ENCODE measurements at places on chromosomes 12 and 14. TPM values are rescaled to one million over a fixed set of nuclear protein-coding genes. Genes with fewer than 3 reads are reported as not detected.
A peak's percentile ranks its signal among the peaks of the same experiment; 100 is the strongest.

- no peak for DNase-seq
Observed at GRCh38 chr14:58824106-58824505, 186.3 kb downstream of the DACT1 start.

Gene FLVCR2
- 0.99 TPM for total RNA-seq

DNA sequence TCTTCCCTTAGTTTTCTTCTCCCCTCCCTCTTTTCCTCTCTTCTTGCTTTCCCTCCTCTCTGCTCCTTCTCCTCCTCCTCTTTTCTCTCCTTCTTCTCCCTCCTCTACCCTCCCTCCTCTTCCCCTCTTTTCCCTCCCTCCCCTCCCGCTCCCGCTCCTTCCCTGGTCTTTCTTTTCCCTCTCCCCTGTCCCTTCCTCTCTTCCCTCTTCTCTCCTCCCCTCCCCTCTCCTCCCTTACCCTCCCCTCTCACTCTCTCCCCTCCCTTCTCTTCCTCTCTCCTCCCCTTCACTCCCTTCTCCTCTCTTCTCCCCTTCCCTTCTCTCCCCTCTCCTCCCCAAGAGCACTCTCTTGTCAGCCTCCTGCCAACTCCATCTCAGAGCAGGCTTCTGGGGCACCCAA, 17.4 kb upstream of the FBXO21 start:
- DNase-seq: no peak

GRCh38 chr14:37438444-37438843, 156.6 kb downstream of the FOXA1 start:
- no peak for DNase-seq

Gene AQP6
- total RNA-seq: not detected

DNA sequence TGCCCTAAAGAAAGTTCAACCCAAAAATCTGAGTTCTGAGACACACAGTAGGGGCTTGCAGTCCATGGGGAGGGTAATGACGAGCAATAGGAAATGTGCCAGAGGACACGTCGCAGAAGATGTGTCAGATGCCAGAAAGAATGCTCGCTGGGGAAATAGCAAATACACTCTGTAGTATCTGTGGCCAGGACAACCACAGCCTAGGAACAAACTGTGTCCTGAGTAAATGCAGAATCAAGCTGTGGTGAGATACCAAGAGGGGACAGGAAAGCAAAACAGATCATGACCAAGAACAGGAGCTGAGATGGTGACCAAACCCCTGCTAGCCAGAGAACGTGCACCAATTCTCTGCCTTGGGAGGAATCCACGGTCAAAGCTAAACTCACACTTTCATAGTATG, 9.1 kb downstream of the CRACR2A start:
- no peak for DNase-seq

Gene METTL25
- 5.6 TPM for total RNA-seq

Gene IAPP
- total RNA-seq: not detected

DNA sequence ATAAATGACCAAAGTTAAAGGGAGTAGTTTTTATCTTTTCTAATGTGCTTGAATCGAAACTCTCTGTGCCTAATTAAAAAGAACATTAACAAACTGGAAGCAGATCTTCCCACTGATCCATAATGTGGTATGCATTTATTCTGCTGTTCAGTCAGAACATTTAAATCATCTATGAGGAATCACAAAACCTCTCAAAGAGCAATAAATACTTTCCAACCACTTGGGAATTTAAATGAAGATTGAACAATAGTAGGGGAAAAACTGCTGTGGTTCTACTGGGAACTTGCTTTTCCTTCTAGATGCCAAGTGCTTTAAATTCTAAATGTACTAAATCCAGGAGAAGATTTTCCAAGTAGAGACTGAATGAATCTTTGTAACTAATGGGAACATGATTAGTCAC, 12.3 kb upstream of the CHPT1 start:
- DNase-seq: no peak

Gene OR6C2
- not detected for total RNA-seq

Gene LRRC10
- not detected for total RNA-seq

- no peak for DNase-seq
Observed at GRCh38 chr14:64507376-64508156, 3.0 kb downstream of the ZBTB1 start.

GRCh38 chr12:55957106-55957859, 8.6 kb downstream of the PMEL start:
- no peak for DNase-seq

DNA sequence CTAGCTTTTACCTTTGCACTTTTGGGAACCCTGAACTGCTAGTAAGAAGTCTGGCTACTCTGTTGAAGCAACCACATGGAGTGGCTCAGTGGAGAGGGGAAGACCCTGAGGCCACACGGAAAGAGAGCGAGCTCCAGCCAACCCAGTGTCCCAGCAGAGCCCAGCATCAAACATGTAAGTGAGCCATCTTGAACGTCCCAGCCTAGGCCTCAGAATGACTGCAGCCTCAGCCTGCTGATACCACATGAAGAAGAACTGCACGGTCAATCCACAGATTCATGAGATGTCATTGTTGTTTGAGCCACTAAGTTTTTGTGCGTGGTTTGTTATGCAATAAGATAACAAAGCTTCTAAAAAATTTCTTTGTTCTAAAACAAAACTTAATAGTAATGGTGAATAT, 40.2 kb downstream of the TFCP2 start:
- DNase-seq: no peak

DNA sequence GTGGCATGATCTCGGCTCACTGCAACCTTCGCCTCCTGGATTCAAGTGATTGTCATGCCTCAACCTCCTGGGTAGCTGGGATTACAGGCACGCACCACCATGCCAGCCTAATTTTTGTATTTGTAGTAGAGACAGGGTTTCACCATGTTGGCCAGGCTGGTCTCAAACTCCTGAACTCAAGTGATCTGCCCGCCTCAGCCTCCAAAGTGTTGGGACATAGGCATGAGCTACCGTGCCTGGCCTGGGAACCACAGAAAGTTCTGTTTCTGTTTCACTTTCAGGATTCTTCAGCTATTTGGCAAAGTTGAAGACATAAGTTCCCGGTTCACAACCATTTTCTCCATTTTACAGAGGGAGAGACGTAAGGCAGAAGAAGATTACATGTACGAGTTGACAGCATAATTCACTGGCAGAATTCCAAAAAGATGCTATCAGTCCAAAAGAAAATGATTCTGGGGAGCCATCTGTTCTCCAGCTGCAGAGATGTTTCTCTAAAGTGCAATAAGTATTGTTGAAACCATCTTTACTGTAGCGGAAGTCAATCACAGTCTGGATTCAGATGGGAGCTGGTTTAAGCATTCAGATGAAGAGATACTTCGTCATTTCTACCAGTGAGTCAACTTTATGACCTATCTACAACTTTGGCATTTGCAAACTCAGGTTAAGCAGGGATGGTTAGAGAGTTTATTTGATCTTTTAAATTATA, 8.1 kb upstream of the RNF34 start:
- DNase-seq: peak; percentile 33

Gene NCOR2
- total RNA-seq: 17.9 TPM

GRCh38 chr12:103962493-103962892, 3.2 kb upstream of the TDG start:
- no peak for DNase-seq

DNA sequence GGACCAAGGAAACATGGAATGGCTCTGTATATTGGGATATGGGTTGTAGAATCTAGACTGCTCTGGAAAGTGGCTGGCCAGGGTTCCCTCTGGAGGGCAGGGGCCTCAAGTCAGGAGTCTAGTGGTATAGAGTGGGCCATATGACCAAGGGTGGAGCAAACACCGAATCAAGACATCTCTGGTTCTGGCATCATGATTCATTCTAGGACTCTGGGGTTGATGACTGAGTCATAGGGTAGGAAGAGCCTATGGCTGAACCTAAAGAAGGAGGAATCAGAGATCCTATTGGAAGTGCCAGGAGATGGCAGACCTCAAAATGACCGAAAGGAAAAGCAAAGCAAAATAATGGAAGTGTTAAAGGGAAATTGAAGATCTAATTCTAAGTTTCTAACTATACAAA, 356.4 kb upstream of the PRICKLE1 start:
- DNase-seq: no peak

DNA sequence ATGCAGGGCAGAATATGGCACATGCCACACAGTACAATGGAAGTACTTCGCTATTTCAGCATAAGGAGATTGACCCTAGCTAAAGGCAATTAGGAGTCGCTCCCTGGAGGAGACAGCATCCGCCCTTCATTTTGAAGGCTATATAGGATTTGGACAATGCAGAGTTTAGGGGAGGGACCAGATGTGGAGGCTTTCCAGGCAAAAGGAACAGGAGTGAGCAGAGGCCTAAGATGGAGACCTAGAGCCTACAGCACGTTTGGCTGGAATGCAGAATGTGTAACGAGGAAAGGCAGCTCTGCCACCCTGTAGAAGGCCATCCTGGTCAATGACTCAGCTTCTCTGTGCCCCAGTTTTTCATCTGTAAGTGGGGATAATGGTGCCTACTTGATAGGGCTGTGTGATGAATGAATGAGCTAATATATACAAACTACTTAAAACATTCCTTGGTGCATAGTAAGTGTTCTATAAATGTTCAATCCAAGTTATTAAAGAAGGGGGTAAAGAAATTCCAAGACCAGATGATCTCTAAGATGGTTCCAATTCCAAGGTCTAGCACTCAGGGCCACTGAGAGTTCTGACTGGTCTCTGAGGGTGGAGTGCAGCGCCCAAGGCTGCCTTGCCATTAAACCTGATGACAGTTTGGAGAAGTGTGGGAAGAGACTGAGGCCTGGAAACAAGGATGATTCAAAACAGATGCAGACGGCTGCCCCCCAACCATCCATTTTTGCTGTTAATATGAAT, 54.3 kb upstream of the FRMD6 start:
- DNase-seq: no peak

DNA sequence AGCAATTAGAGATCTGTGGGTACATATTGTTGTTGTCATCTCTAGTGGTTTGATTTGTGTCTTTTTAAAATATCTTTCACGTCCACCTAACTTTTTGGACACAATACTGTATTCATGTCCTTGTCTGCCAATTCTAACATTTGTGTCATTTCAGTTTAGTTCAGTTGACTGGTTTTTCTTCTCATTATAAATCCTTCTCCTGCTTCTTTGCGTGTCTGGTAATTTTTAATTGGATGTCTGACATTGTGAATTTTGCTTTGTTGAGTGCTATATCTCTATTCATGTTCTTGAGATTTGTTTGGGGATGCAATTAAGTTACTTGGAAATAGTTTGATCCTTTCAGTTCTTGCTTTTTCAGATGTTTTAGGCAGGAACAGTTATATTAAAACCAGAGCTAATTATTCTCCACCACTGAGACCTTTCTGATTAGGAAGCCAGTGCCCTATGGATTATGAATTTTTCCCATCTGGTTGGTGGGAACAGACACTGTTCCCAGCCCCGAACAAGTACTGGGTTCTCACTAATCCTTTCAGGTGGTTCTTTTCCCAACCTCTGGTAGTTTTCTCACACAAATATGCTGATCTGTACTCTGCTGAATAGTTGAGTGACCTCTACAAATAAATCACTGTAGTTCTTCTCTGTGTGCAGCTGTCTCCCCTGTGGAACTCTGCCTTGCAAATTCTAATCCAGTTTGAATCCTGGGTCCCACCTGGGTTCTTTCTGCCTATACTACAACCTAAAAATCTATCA, 91.1 kb upstream of the DYNC1H1 start:
- no peak for DNase-seq

DNA sequence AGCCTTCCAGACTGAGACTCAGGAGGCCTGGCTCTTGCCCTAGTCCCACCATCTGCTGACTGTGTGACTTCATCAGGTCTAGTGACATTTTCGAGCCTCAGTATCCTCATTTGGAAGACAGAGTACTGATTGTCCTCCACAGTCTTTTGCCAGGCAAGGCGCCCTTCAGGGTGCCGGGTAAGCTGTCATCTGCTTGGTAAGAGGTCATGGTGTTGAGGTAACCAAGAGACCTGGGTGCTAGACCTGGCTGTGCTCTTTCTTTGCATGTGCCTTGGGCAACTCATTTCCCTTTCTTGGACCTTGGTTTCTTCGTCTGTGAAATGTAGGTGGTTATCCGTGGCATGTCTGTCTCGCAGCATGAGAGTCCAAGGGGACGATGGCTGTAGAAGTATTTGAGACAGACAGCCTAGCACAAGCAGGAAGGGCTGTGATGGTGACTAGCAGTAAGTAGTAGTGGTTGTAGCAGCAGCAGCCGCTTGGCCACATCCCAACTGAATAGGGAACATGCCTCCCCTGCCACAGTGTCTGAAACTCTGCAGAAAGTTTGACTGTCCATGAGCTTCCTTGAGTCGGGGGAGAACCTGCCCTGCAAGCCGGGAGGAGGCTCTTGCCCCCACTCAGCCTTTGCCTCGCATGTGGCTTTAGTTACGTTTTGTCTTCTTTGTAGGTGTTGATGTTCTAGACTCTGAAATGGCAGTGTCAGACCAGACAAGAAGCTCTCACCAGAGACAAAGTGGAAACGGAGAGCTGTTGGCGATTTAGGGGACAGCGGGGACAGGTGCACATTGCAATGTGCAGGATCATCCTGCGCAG, 40.3 kb downstream of the EVL start:
- DNase-seq: no peak

DNA sequence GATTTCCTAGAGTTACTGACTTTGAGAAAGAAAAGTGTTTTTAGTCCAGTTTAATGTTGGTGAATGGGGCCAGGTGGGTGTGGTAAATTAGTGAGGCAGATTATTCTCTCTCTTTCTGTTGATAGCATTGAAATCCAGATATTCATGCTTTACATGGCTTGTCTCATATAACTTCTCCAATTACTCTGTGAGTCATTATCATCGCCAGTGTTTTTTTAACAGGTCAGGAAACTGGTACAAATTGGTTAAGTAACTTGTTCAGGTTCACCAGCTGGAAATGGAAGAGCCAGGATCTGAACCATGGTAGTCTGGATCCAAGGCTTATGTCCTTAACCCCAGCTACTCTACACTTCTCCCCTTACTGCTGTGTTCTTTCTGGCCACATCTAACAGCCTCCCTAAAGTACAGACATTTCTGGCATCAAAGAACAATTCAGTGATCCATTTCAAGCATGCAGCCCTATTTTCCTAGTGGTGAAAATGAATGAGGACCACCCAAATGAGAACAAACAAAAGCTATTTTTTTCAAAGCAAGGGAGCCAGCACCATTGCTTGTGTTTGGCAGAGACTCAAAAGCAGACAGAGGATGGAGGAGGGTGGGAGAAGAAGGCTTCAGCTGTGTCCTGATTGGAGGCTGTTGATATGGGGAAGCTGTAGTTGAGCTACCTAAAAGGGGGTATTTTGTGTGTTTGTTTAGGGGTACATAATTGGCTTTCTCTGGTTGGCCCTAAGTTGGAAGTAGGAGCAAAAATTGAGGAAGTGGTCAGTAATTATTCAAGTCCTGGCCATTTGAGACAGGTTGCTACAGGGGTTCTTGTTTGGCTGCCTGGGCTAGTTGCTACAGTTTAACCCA, 1.7 kb downstream of the IRAK3 start:
- DNase-seq: no peak

Gene IQSEC3
- total RNA-seq: not detected
